A172 (cell line): ENCODE measurements at places on chromosomes 1 and 21.

- DNase-seq: peak; percentile 40
Observed at GRCh38 chr1:89085781-89086180, 20.8 kb upstream of the GBP1 start.

GRCh38 chr1:13794231-13795187 lies 94.5 kb downstream of the PRDM2 start:
- DNase-seq: no peak

- DNase-seq: no peak
Observed at GRCh38 chr1:162387226-162388082, 5.9 kb downstream of the C1orf226 start.

DNA sequence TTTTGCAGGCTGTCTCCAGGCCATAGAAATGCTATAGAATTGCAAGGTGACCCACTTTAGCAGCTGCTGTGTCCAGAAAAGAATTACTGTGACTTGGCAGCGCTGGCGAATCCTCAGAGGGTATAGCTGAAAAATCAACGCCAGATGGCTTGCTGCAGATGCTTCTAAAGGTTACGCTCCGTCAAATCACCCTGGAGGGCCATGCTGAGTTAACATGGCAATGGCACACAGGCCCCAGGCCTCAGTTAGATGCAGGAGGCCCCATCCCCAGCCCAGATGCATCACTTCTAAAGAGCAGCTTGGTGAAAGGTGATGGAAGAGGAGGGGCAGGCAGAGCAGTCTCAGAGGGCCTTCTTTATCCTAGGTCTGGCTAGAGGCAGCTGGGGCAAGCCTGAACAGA lies 18.0 kb downstream of the KIAA1614 start:
- DNase-seq: no peak

- peak; percentile 31 for DNase-seq
Observed at GRCh38 chr1:246012341-246012740, 494.7 kb downstream of the SMYD3 start.

DNA sequence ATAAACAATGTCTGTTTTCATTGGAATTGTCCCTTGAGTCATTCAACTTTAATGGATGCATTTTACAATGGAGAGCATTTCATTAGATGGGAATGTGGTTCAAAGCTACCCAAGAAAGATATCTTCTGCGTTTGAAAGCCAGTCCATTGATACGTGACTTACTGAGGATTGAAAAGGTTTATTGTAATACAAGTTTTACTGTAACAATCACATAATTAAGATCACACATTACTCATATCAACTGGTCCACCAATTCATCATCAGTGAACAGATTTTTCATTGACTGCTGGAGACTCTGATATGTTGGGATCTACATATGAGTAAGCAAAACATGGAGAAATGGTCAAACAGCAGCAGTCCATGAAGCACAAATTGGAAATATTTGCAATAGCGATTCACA lies 32.8 kb downstream of the KRTAP24-1 start:
- no peak for DNase-seq

GRCh38 chr1:36553591-36554322 lies 71.0 kb upstream of the CSF3R start:
- DNase-seq: peak; percentile 36

GRCh38 chr1:20693623-20694022 lies 24.2 kb downstream of the KIF17 start:
- DNase-seq: no peak

GRCh38 chr1:44282704-44283426 lies 69.6 kb downstream of the DMAP1 start:
- no peak for DNase-seq

DNA sequence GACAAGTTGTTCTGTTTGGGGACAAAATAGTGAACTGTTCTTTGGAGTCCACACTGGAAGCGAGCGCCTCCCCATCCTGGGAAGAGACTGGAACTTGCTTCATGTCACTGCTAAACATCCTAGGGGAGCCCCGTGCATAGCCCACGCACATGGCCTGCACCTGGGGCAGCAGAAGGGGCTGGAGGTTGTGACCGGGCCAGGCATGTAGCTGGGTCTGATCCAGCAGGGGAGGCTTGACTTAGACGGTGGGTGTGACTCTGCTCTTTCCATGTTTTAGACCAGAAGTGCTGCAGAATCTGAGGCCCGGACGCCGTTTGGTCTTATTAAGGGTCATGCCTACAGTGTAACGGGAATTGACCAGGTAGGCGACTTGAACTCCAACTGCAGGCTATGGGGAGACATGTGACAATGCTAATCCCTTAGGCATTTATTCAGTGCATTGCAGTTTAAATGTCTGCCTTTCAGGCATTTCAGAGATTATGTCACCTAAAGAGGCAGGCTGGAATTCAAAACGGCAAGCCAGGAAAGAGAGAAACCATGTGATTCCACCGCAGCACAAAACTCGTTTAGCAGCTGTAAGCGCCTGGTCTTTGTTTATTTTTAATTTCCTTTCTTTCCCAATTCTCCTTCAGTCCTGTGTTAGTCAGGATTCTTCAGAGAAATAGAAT lies 21.8 kb downstream of the CAPN9 start:
- no peak for DNase-seq

GRCh38 chr1:204652497-204652896 lies 33.0 kb downstream of the LRRN2 start:
- no peak for DNase-seq

GRCh38 chr1:214506972-214507431 lies 44.4 kb downstream of the PTPN14 start:
- peak; percentile 21 for DNase-seq

GRCh38 chr1:89276690-89277089 lies 4.0 kb upstream of the GBP5 start:
- no peak for DNase-seq

GRCh38 chr1:226702318-226702956 lies 36.6 kb downstream of the ITPKB start:
- no peak for DNase-seq

GRCh38 chr1:208782186-208782585 lies 538.0 kb upstream of the PLXNA2 start:
- no peak for DNase-seq

GRCh38 chr1:211714154-211714553 lies 38.7 kb upstream of the NEK2 start:
- DNase-seq: no peak

DNA sequence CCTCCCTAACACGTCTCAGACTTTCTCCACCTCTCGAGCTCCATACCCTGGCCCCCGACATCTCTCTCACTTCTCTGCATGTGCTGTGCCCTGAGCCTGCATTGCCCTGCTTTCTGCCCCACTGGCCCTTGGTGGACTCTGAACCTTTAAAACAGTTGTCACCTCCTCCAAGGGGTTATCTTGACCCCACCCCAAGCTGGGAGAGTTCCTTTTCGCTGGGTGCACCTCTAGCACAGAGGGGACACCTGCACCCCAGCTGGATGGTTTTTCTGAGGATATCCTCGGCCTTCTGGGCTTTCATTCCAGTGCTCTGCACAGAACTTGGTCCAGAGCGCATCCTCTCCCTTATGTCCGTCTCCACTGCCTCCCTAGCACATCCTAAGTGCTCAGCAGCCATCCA lies 4.2 kb upstream of the CDCP2 start:
- DNase-seq: no peak

DNA sequence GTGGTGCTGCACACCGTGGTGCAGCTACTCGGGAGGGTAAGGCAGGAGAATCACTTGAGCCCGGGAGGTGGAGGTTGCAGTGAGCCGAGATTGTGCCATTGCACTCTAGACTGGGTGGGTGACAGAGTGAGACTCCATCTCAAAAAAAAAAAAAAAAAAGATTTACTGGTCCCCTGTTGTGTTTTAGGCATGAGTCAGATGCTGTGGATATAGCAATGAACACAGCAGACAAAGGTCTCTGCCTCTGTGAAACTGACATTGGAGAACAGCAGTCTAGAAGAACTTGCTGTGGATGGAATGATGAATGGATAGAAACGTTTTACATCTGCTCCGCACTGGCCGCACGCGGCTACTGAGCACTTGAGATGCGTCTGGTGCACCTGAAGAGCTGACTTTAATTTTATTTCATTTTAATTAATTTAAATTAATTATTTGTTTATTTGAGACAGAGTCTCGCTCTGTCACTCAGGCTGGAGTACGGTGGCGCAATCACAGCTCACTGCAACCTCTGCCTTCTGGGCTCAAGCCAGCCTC lies 24.5 kb upstream of the EPHA2 start:
- DNase-seq: peak; percentile 44
